ENCODE measurements at places on chromosomes 1 and 21. TPM values are rescaled to one million over a fixed set of nuclear protein-coding genes. Genes with fewer than 3 reads are reported as not detected.

GRCh38 chr21:39381009-39381408 is 32.1 kb upstream of the HMGN1 start:
- H3K27ac ChIP-seq: peak overlapping the region; percentile 10
- H3K4me1 ChIP-seq: peaks cover 41% of the 10 kb centered on the region
- peak overlapping the region; percentile 94 for H3K4me3 ChIP-seq
- DNase-seq: no peak
- H3K36me3 ChIP-seq: peaks cover 6% of the 10 kb centered on the region

DNA sequence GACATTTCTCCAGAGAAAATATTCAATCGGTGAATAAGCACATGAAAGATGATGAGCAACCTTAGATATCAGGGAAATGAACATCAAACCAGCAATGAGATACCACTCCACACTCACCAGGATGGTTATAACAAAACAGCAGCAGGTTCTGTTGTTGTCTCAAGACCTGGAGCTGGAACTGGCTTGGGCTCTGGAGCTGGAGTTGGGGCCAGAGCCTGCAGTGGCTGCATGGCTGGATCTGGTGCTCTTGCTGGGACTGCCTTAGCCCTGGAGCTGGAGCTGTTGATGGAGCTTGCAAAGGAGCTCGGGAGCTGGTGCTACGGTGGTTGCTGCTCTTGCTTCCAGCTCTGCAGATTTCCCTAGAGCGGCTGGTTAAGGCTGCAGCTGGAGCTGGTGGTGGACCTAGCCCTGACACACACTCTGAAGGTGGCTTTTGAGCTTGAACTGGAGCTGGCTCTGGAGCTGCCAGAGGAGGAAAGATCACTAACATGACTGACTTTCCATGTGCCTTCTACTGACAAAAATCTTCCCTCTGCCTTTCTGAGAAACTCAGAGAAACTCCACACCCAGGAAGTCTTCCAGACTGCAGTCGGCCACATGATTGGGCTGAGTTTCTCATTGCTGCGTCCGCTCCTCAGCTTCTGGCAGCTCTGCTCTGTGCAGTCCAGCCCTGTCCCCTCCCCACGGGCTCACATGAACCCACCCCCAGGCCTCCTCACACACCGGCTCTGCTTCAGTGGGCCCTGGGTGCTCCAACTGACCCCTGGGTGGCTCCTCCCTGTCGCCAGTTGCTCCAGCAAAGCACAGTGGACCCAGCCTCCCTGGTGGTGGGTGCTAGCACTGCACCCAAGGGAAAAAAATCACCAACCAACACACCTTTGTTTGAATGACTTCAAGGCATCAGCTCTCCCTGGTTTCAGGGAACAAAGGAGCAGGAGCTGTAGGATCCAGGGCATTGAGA is 139.1 kb upstream of the FMN2 start:
- no peaks in the 10 kb centered on the region for H3K27me3 ChIP-seq
- no peak overlapping the region for H3K4me3 ChIP-seq
- no peak for DNase-seq
- H3K27ac ChIP-seq: no peak overlapping the region
- no peaks in the 10 kb centered on the region for H3K4me1 ChIP-seq

The RIPPLY3 gene
- not detected for total RNA-seq

The SLC44A5 gene
- total RNA-seq: 0.98 TPM

DNA sequence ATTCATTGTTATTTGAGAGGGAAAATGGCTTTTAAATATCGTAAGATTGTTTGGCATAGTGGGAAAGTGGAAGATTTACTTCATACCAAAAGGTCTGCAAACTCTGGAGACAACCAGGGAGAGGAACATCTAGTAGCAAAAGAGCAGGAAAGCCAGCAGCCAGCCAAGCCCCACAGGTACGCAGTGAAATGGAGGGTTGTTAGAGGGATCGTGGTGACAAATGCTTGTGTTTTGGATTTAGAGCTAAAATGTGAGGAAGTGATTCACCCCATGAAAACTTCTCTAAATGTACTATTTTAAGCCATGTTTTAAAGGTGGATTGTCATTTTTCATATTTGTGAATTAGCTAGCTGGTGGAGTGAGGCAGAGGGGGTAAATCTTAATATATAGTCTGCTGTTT is 69.3 kb downstream of the RPS6KC1 start:
- no peaks in the 10 kb centered on the region for H3K36me3 ChIP-seq
- H3K4me1 ChIP-seq: peaks cover 9% of the 10 kb centered on the region
- H3K27me3 ChIP-seq: no peaks in the 10 kb centered on the region
- H3K27ac ChIP-seq: no peak overlapping the region

DNA sequence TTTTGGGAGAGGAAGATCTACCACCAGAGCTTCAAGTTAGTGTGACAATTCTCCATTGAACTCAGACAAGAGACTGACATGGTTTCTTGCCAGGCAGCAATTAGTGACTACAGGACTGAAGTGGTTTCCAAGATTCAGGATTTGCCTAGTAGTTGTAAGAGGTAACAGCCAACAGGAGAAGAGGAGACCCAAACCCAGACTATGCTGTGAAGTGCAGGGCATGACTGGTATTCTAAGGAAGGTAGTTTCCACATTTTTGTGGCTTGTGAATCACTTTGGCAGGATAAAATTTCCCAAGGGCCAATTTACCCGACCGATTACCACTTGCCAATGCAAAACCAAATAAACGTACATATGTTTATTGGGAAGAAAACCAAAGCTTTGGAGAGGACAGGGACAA is 14.7 kb upstream of the RAP1A start:
- no peak overlapping the region for H3K4me3 ChIP-seq
- H3K27ac ChIP-seq: peak overlapping the region; percentile 98
- H3K4me1 ChIP-seq: peaks cover 67% of the 10 kb centered on the region
- no peak for DNase-seq
- no peaks in the 10 kb centered on the region for H3K27me3 ChIP-seq

The GPR157 gene
- 3.5 TPM for total RNA-seq

The FALEC gene
- total RNA-seq: not detected

The TMCC2 gene
- 1.8 TPM for total RNA-seq

The CSMD2 gene
- not detected for total RNA-seq

Data from activated CD4-positive, alpha-beta memory T cell treated with anti-CD3 and anti-CD28 coated beads, Interleukin-2, amount 10 ng/mL, durations not matched to agents 7 days and 5 days (primary cell).